ENCODE measurements at places on chromosomes 11 and 22. TPM values are rescaled to one million over a fixed set of nuclear protein-coding genes. Genes with fewer than 3 reads are reported as not detected.
A peak's percentile ranks its signal among the peaks of the same experiment; 100 is the strongest.

GRCh38 chr11:2694995-2695939, 4.5 kb downstream of the KCNQ1OT1 start:
- DNase-seq: no peak

- no peak for DNase-seq
Measured at GRCh38 chr22:24105631-24106030, 75.7 kb upstream of the SUSD2 start.

GRCh38 chr22:46876357-46876934, 114.0 kb downstream of the TBC1D22A start:
- DNase-seq: no peak

GRCh38 chr22:44493206-44493605, 4.8 kb downstream of the RTL6 start:
- no peak for DNase-seq

TMEM191C gene
- 0.85 TPM for total RNA-seq

GRCh38 chr11:111851067-111851466, 20.3 kb downstream of the ALG9 start:
- no peak for DNase-seq

DNA sequence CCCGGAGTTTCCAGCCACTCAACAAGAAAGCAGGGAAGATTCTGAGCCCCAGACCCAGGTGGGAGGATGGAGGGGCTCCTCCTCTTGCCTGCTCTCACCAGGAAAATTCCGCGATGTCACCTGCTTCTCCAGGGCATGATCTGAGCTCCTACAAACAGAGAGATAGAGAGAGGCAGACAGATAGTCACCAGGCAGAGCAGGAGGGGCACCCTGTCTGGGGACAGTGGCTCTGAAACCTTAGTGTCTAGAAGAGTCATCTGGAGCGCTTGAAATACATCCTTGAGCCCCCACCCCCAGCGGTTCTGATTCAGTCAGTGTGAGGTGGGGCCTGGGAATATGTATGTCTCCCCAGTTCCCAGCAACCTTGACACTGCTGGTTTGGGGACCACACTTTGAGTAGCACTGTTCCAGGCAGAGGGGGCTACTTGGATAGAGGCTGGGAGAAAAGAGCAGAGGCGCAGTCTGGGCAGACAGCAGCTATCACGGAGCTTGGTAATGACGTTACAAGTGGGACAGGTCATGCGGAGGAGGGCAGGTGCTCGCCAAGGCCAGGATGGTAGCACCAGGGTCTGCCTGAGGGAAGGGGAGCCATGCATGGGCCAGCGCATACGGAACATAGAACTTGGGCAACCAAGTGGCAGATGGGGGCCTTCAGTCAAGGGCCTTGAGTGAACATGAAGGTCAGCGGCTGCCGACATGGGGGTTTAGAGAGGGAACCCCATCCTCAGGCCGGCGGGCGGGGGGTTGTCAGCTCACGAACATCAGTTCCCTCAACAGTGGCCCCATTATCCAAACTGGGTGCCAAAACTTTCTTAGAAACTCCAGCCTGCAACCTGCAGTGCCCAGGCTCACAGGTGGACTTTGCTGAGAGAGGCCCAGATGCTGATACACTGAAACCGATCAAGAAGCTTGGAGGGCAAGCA, 60.9 kb upstream of the MYEOV start:
- DNase-seq: no peak

ZNF280B gene
- 1.9 TPM for total RNA-seq

- DNase-seq: peak; percentile 78
Measured at GRCh38 chr22:37686002-37686982, at the start of gene NOL12. NOL12 (plus strand) TSS chr22:37686343; CDS start chr22:37686393, 50 bp downstream.

GRCh38 chr11:108093128-108093904, 28.1 kb upstream of the ACAT1 start:
- no peak for DNase-seq
